ENCODE measurements at places on chromosomes 3 and 15.

DNA sequence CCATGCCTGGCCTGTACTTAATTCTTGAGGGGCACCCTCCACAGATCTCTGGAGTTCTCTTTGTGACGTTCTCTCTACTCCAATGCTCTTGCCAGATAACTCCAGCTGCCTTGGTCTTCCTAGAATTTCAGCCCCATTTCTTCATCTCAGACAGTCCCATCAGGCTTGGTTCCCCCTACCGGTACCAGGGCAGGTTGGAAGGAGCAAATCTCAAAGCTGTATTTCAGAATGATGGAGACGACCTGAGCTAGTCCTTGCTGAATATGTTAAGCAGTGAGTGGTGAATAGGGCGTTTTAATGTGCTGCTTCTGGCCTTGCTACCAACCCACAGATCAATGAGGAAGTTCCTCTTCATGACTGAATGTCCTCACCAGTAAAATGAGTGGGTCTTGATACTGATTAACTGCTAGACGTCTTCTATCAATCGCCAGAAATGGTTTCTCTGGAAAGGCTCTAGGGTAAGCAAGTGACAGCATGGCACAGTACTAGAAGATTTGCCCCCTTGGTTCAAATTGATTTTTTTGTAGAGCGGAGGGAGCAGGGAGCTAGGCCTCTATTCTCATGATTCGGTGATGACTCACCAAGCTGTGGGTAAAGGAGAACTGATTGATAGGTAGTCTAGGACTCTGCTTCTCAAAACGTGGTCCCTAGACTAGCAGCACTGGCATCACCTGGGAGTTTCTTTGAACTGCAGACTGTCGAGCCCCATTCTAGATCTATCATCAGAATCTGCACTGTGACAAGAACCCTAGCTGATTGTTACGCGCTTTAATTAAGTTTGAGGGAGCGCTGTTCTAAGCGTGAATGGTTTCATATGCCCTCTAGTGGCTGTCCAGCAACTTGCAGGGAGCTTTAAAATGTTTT is 67.8 kb downstream of the UBP1 start:
- peak; percentile 70 for DNase-seq

GRCh38 chr3:53650424-53650823 is 156.0 kb downstream of the CACNA1D start:
- no peak for DNase-seq

DNA sequence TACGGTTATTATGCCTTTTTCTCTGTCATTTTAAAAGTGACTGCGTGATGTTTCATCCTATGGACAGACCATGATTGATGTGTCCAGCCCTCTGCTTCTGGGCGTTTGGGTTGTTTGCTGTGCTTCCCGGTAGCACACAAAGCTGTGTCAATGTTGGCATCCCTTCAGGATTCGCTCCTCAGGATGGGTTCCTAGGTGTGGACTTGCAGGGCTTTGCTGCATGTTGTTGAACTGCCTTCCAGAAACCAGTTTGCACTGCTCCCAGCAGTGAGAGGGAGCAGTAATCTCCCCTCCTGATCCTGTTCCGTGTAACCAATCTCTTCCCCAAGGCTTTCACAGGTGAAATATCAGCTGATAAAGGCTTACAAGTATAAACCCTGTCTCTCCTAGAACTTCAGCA is 787 bp downstream of the TRPM1 start:
- no peak for DNase-seq

GRCh38 chr3:6602329-6602728 is 258.6 kb upstream of the GRM7 start:
- DNase-seq: no peak

DNA sequence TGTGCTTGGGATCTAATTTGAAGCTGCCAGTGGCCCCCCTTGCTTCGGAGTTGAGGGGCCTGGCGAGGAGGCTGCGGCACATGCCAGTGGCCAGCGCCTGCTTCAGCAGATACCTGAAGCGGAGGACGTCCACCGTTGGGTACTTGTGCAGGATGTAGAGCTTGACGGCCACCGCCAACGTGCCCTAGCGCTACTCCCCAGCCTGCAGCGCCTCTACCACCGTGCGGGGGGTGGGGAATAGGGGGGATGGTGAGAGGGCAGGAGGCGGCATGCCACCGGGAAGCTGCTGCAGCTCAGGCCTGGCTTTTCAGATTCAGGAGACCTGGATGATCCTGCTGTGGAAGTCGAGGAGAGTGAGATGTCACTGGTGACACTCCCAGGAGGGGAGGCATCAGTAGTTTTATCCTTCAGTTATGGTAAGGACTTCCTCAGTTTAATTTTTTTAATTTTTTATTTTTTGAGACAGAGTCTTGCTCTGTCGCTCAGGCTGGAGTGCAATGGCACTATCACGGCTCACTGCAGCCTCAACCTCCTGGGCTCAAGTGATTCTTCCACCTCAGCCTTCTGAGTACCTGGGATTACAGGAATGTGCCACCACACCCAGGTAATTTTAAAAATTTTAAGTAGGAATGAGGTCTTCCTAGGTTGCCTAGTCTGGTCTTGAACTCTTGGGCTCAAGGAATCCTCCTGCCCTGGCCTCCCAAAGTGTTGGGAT is 150.6 kb upstream of the FRMD4B start:
- no peak for DNase-seq

DNA sequence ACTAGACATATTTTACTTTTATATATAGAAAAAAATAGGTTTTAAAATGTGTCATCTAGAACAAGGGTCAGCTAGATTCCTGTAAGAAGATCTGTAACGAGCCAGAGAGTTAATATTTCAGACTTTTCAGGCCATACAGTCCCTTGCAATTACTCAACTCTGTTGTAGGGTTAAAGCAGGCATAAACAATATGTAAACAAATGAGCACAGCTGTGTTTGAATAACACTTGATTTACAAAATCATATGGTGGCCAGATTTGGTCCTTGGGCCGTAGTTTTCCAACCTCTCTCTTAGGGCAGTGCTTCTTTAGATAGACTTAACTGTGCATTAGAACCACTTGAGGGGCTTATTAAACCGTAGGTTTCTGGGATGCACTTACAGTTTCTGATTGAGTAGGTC is 19.6 kb downstream of the LRRC57 start:
- DNase-seq: no peak

GRCh38 chr3:184228376-184229137 is 828 bp upstream of the VWA5B2 start:
- DNase-seq: no peak

DNA sequence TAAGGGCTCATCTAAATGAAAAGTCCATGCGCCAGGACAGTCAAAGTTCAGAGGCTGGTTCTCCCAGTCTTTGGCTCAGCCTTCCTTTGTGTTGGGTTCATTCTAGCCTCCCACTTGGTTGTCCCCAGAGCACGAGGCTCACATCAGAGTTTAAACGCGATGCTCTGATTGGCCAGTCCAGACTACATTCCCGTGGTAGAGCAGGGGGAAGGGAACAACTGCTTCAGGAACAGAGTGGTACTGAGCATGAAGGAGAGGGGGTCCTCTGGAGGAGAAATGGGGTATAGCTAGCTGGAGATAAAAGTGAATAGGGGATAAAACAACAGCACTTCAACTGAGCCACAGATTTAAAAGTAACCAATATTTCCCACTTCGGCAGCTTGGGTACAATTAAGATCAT is 32.2 kb downstream of the ANAPC13 start:
- no peak for DNase-seq
